ENCODE measurements at places on chromosomes 1 and 21. TPM values are rescaled to one million over a fixed set of nuclear protein-coding genes. Genes with fewer than 3 reads are reported as not detected.

DNA sequence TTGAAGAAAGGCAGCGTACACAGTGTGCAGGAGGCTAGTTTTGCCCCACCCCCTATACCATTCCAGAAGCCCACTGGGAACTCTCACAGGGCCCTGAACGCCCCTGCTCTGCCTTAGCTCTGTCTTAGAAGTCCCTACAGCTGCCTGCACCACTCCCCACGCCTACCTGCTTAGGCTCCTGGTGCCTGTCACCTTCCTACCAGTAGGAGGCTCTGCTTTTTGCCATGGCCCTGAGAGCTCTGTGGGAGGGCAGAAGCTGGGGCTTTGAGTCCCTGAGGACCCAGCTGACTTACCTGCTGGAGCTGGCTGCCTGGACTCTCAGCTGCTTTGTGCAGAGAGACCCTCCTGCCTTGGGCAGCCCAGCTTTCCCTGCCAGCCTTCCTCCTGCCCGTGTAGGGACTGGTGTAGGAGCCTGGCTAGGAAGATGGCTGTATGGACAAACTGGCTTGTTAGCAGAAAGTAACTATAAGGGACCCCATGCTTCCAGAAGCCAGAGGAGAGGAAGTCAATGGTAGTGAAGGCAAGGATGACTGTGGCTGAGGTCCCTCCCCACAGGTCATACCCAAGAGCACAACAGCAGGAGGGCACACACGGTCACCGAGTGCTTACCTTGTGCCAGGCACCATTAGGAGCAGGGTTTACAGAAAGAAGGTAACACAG, 9.8 kb upstream of the CELSR2 start:
- DNase-seq = no peak

DNA sequence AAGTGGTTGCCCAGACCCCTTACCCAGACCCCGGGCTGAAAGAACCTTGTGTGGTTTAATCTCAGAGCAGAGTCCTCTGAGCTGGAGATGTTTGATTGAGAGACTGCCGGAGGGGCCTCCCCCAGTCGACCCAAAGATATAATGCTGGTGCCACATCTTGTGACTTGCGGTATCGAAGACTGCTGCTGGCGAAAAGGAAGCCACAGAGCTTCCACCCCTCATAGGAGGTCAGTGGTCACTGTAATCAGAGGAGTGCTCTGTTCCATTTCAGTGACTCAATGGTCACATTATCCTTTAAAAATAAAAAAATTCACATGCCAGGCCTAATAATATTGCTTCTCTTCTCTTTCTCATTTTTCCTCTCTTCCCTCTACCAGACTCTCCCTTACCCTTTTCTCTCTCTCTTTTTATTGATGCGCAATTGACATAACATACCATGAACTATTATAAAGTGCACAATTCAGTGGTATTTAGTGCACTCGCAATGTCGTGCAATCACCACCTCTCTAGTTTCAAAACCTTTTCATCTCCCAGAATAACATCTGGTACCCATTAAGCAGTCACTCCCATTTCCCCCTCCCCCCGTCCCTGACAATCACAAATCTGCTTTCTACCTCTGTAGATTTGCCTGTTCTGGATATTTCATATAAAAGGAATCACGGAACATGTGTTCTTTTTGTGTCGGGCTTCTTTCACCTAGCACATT, 52.6 kb upstream of the LYST start:
- no peak for DNase-seq

Gene NPL
- 48.0 TPM for total RNA-seq

Gene BRINP3
- 0.20 TPM for total RNA-seq

DNA sequence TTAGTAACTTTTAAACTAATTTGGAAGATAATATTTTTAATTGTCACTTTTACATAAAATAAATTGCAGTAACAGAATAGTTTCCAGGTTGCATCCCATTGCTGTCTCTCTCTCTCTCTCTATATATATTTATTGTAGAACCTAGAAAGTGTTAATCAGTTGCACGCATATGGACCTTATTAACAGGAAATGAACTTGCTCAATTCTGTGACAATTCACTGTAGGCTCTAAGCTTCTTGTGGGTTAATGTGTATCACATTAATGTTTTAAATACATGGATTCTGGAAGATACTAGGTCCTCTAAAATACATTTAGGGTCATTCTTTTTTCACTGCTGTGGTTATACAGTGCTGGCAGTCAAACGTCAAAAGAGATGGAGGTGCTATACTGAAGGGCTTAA, 33.1 kb downstream of the LRRC71 start:
- no peak for DNase-seq

Gene TENT5C
- total RNA-seq = 42.5 TPM

DNA sequence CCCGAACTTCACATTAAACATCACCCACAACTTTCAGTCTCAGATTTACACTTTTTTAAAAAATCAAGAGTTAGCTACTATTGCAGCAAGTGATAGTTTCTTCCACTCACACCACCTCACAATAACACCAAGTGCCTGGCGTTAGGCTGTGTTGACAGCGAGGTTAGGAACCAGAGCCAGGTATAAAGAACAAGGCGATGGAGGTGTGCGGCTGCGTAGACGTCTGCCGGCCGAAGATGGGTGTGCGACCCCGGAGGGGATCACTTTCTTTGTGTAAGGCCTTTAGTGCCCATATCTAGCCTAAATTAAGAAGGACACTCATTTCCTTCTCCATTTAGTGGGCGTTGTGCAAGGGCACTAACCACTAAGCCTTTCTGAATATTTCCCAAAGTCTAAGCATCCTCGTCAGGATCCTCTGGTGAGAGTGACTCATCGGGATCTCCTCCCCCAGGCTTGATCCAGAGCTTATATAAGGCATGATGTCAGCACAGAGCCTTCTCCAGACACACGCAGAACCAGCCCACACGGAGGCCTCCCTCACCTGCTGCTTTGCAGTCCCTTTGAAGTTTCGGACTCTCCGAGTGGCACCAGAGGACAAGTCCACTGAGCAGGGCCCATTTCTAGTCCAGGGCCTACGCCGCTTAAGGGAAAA, 11.8 kb downstream of the NHLH2 start:
- DNase-seq = no peak

GRCh38 chr1:74712881-74713280, 20.0 kb downstream of the CRYZ start:
- no peak for DNase-seq

Gene RIIAD1
- not detected for total RNA-seq

DNA sequence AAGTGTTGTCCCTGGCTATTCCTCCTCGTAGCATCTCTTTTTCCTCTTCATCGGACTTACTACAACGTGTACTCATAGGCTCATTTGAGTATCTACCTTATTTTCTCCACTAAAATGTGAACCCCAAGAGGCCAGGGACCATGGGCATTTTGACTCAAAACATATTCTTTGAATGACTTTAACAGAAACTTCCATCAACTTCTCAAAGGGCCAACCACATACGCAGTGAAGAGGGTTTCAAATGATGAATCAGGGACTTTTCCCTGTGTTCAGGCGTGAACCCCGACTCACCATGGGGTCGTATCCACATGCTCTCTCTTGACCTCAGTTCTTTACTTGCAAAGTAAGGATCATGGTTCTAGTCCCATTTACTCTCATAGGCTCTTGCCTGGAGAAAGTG, 20.2 kb upstream of the GPR137B start:
- DNase-seq = no peak

Gene ARHGEF10L
- 24.7 TPM for total RNA-seq

- no peak for DNase-seq
These were observed 66.7 kb upstream of the SDC3 start for GRCh38 chr1:30975217-30975616.

GRCh38 chr1:12208764-12209494, 20.9 kb upstream of the VPS13D start:
- DNase-seq = peak; percentile 71

GRCh38 chr1:45370575-45370974, 30.3 kb upstream of the MUTYH start:
- no peak for DNase-seq

DNA sequence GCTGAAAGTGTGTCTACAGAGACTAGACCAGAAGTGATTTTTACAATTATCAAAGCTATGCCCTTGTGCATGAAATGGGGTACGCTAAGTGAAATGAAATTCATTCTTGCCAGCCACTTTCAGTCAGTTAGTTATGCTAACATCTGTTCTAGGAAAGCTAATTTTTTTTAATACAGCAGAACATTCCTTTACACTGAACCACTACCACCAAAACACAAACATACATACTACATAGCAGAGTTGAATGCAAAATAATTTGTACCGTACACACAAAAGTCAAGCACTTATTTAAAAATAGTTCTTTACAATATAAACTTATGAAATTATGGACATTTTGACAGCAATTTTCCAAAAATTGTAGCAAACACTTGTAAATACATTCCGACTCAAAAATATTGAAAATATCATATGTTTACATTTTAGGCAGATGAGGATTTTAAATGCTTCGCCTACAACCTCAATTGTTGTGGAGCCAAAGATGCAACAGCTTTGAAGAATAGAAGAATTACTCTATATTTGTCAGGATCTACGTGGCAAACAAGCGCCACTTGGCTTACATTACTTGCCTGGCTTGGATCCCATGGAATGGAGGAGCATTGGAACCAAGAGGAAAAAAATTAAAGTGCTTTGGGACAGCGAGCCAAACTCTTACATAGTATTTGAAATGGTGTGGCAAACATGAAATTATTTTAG, 30.6 kb downstream of the WLS start:
- peak; percentile 54 for DNase-seq

DNA sequence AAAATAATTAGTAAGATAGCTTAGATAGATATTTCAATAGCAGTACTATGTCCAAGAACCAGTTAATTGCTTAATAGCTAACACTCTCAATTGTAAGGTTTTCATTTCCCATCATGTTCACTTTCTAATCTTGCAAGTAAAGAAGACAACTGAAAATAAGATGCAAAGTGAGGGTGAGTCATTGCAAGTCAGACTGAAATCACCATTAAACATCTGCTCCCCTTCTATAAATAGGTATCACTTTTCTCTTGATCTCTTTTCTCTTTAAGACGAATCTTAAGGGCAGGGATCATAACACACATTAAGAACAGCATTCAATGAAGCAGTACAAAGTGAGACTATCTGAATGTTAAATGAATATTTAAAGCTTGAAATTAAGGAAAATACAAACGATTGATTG, 40.4 kb downstream of the UBR4 start:
- DNase-seq = no peak

GRCh38 chr1:172754609-172755008, 95.7 kb downstream of the FASLG start:
- DNase-seq = no peak

Gene ILDR2
- total RNA-seq = 0.30 TPM

- no peak for DNase-seq
These were observed 154.8 kb upstream of the RAB4A start for GRCh38 chr1:229116114-229116513.

Gene SPTA1
- 10.6 TPM for total RNA-seq

Gene SPRR1A
- 6.1 TPM for total RNA-seq

Gene TEX35
- total RNA-seq = 0.10 TPM

- no peak for DNase-seq
These were observed 123.7 kb downstream of the NAV1 start for GRCh38 chr1:201662646-201663045.

- DNase-seq = no peak
These were observed 666.4 kb downstream of the KCNT2 start for GRCh38 chr1:195941795-195942194.

DNA sequence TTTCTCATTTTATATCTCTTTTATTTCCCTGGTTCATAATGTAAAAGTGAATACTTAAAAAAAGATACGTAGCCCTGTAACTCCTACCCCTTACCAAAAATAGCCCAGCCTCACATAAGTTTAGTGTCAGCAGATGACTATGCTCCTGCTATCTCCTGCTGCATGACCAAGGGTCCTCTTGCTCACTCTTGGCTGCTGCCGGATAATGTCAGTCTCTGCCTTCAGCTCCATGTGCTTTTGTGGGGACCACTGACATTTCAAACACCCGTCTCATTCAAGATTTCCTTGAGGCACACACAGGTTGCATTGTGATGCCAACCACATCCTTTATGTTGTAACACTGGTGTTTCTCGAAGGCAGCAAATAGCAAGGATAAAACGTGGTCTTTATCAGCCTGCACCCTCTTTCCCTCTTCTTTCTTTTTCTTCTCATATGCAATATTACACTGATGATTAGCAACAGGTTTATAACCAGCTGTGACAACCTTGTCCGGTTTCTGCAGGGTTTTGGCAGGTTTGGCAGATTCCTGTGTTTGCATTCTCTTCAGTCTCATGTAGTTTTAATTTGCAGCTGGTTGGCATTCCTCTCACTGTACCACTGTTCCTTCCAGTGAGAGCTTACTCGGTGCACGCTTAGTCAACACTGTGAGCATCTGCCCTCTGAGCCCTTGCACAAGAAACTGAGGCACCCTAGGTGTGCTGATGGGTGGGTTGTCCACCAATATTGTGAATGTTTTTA, 62.2 kb downstream of the ZNF684 start:
- DNase-seq = no peak

DNA sequence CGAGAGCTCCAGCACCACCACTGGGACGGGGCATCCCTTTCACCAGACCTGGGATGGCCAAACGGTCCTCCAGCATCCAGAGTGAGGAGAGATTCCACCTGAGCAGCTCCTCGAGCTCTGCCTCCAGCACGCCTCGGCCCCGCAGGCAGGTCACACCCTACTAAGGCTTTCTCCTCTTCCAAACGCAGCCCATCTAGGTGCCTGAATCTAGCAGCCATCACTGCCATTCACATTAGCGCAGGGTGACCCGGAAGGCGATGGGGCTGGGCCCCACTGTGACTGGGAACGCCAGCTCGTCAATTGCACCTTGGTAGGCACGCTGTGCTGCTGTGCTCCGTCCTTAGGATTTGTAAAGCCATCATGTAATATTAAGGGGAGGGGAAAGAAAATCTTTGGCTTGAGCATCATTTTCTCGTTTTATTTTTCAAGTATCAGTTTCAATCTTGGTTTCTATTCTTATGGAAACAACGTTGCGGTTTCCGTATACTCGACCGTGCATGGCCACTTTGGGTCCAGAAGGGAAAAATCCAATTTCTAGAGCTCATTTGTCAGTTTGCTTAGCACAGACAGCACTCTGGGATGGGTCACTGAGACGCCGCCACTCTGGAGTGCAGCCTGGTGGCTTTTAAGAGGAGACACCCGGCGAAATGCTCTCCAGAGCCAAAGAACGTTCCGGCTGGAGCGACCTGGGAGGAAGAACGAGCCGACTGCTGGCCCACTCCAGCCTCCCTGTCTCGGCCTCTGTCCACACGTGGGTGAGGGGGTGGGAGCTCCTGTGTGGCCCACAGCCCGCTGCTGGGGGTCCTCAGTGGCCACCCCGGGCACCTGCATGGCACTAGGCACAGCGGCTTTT, 173.6 kb downstream of the PRDM16 start:
- DNase-seq = no peak

Measured in skin of body (tissue), 3 donors.